ENCODE measurements at places on chromosomes 12 and 14. TPM values are rescaled to one million over a fixed set of nuclear protein-coding genes. Genes with fewer than 3 reads are reported as not detected.

DNA sequence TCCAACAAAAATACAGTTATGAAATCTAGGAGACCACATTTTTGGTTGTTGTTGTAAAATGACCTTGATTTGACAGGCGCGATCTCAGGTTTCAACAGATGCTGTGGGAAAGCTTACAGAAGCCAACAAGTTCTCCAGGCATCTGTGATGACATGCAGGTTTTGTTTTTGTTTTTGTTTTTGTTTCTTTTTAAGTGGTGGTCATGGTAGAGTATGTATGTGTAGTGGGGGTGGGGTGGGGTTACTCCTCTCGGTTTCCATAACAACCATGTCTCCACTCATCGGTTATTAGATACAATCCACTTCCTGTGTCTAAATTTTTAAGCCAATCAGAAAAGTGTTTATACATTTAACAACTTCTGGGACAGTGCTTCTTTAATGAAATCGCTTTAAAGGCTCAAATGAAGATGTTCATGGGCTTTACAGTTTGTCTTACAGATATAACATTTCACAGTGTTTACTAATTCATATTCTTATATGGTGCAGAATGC lies 199.9 kb upstream of the FOXN3 start:
- no peak for DNase-seq

DNA sequence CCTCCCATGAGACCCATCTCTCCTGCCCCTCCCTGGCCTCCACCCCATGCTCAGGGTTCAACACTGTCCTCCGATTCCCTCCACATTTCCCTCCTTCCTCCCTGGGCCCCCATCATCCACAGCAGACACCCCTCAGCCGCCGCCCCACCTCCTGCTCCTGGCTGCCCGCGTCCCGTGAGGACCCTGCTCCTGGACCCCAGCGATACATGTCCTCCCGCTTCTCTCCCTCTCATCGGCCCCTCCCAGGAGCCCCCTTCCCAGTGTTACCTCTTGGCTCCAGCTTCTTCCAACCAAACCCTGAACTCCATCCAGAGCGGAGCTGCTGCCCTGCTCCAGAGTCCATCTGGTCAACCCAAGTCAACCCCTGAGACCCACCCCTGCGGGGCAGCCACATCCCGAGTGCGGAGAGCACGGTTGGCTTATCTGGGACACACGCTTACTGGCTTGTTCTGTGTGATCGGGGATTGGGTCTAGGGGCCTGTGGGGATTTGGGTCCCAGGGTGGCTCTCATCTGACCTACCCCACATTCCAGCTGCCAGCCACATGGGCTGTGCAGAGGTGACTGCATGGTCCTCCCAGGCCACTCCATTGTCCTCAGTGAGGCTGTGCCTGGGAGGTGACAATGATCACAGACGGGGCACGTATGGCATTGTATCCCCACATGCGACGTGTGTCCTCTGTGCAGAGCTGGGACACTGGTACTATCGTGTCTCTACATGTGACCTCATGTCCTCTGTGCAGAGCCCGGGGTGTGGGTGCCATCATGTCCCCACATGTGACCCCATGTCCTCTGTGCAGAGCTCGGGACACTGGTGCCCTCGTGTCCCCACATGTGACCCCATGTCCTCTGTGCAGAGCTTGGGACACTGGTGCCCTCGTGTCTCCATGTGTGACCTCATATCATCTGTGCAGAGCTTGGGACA lies 333.6 kb downstream of the ADGRD1 start:
- DNase-seq, result no peak

DNA sequence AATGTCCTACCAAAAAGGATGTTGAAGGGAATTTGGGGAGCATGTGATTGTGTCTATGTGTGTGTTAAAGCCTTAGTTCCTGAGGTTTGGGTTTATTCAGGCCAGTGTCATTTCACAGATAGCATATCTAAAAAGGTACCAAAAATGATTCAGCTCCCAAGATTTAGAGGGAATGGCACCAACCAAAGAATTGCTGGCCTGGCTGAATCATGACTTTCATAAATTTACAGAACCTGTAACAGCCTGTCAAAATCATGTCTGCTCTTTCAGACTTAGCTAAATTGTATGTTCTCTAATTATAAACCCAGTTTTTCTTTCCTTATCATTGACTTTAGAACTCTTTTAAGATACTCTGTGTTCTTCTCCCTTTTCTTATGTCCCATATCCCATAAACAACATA lies 231.5 kb downstream of the NUBPL start:
- no peak for DNase-seq

DNA sequence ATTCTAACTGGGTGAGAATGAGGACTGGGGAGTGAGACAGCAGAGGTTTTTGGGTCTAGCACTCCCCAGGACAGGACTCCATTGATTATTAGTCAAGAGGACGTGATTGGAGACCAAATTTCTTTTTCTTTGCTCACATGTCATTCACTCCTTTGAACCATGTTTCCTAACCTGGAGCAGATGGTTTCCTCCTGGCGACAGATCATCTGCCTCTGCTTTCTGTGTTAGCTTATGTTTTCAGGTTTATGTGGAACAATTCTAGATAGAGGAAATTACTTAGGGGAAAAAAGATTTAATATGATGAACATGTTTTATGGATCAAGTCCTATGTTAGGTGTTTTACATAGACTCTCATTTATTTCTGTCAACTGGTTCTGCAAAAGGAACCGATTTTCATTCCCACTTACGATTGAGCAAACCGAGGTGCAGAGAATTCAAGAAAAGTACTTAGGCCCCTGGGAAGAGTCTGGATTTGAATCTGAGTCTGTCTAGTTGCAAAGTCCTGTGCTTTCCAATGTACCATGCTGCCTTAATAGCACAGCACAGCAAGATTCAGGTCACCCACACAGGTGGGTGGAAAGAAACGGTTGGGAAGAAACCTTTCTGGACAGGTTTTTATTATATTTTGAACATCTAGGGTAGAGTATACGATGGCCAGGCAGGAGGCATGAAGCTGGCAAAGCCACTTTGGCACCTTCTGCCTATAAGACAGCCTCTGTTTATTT lies 30.8 kb downstream of the SMOC1 start:
- no peak for DNase-seq

GRCh38 chr14:72333357-72333756 lies 401.1 kb downstream of the RGS6 start:
- DNase-seq, result no peak

GRCh38 chr14:94098326-94098992 lies 12.1 kb upstream of the IFI27 start:
- DNase-seq, result no peak

DNA sequence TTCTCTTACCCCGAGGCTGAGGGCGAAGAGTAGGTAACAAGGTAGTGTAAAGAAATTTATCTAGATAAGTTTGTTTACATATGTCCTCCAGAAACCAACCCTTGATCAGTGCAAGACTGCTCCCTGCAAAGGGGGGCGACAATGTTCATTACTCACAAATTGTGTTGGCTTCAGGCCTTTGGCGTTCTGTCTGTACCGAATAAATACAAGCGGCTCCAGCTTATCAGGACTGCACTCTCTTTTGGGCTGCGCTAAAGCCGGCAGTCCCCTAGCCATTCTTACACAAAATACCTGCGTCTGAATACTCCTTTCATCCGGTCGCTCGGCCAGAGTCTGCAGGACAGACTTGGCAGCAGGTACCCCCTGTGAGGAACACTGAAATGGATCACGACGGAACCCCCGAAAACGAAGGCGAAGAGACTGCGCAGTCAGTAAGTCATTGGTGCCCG lies 116.4 kb downstream of the PPHLN1 start:
- no peak for DNase-seq

Gene CAPS2
- total RNA-seq, result 4.2 TPM

Gene GNG2
- total RNA-seq, result 10.4 TPM

Measured in WTC11 (cell line).